ENCODE measurements at places on chromosomes 6 and 20.
A peak's percentile ranks its signal among the peaks of the same experiment; 100 is the strongest.

DNA sequence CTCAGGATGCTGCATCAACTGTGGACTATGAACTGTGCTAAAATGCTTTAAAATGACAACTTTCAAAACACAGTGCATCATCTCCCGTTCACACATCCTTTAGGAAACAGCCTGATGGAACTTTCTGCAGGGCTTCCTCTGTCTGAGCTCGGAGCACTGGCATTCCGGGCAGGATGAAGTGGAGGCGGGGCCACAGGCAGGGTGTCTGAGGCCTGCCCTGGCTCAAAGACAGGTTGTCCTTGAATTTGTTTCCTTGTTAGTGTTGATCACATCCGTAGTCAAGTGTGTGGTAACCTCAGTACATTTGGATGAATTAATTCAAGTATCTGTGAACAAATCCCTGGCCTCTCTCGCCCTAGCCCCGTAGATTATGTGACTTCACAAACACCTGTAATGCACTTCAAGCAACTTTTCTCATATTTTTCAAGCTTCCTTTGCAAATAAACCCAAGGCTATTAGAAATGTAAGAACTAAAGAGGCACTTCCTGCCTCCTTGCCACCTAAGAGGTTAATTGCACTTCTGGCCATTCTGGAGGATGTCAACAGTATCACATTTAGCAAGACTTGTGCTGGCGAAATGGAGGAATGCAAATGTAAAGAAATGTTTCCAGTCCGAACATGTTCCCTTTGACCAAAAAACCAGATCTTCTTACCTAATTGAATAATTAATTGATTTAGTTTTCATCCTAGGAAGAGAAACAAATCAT, 3.1 kb downstream of the CD93 start:
- DNase-seq: no peak

- DNase-seq: no peak
Measured at GRCh38 chr20:38591474-38592410, 9.9 kb upstream of the ARHGAP40 start.

DNA sequence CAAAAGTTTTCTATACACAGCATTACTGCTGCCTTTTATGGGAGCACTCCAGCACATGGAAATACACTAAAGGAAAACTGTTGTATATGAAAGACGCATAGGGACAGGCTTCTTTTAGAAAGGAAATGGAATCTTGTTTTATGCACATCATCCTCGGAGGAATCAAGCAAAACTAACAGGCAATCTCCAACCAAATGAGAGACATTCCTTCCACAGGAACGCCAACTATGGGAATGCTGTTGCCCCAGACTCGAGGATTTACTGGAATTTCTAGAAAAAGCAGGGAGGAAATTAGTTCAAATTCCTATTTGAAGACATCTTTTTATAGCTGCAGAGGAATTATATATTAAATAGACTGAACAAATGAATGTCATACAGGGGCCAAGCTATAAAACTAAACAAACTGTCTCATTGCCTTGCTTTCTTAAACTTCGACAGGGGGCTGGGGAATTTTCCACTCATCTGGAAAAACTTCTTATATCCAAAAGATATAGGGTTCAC, 52.2 kb downstream of the LYRM4 start:
- no peak for DNase-seq

DNA sequence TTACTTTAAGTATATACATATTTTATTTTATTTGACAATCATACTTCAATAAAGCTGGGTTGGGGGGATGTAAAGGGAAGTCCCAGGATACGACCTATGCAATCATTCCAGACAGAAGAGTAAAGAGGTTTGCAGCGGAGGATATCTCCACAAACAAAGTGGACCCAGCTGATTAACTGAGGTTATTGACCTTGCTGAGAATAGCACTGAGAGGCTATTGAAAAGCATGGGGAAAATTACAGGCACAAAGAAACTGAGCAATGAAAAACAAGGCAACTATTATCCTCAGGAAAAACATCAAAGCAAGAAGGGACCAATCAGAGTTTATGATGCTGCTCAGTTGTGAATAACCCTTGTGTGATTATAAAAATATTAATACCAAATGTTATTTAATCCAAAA, 32.6 kb downstream of the SERPINB1 start:
- DNase-seq: no peak

DNA sequence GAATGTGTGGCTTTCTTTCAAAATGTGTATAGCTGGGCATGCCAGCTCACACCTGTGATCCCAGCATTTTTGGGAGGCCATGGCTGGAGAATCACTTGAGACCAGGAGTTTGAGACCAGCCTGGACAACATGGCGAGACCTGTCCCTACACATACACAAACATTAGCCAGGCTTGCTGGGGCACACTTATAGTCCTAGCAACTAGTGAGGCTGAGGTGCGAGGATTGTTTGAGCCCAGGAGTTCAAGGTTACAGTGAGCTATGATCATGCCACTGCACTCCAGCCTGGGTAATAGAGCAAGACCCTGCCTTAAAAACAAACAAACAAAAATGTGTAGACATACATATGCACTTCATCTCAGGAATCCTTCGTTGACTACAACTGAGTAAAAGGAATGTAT, 31.1 kb upstream of the PLEKHG1 start:
- no peak for DNase-seq

GRCh38 chr6:16933532-16933931, 168.3 kb upstream of the STMND1 start:
- DNase-seq: no peak

DNA sequence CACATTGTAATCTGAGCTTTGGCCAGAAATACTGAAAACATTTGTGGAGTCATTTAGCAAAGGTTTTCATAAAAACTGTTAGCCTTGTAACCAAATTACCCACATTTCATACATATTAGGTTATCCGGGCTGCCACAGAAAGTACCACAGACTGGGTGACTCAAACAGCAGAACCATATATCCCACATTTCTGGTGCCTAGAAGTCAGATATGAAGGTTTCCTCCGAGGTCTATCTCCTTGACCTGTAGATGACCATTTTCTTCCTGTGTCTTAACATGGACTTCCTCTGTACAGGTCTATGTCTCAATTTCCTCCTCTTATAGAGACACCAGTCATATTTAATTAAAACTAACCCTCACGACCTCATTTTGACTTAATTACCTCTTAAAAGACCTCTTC, 49.5 kb upstream of the SMIM28 start:
- no peak for DNase-seq

GRCh38 chr6:110543106-110543505, 66.7 kb upstream of the SLC22A16 start:
- DNase-seq: no peak

DNA sequence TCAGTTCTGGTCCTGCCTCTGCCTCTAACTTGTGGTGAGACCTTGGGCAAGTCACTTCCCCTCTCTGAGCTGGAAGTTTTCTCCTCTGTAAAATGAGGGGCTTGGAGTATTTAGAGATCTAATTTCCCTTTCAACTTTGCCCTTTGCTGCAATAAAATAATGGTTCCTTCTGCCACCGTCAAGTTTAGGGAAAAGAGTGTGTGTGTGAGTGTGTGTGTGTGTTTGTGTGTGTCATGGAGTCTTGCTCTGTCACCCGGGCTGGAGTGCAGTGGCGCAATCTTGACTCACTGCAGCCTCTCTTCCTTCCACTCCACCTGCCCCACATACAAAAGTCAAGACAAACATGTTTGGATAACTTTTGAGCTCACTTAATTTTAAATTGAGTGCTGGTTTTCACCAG, 39.2 kb upstream of the PIM1 start:
- DNase-seq: peak; percentile 74

DNA sequence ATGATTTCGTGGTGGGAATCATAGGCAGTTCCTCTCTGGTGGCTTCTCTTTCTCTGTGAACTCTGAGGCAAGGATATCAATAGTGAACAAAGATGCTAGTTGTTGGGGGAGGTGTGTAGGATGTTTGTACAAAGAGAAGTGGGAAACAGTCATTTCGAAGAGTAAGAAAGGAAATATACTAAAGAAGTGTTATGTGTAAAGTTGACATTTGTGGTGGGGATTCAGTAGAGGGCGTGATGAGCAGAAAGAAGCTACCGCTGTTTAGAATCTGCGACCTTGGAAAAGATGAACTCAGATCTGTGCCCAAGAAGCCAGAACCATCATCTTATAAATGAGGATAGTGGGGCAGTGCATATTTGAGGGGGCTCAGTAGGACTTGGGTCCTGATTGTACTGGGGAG, 11.4 kb downstream of the SLC35F1 start:
- DNase-seq: no peak

DNA sequence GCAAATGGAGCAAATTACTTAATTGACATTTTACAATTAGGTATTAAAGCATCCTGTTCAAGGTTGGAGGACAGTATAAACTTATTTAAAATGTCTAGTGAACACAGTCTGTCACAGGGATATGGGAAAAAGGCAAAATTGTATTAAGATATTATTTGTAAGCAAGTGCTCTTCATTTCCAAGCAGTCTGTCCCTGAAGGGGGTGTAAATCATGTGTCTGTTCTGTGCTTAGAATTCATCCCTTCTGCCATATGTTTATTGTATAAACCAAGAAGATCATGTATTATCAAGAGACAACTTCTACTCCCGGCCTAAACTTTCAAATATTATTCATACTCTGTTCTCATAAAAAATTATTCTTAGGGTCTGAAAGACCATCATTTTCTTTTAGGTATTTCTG, 144.8 kb downstream of the BCKDHB start:
- no peak for DNase-seq

DNA sequence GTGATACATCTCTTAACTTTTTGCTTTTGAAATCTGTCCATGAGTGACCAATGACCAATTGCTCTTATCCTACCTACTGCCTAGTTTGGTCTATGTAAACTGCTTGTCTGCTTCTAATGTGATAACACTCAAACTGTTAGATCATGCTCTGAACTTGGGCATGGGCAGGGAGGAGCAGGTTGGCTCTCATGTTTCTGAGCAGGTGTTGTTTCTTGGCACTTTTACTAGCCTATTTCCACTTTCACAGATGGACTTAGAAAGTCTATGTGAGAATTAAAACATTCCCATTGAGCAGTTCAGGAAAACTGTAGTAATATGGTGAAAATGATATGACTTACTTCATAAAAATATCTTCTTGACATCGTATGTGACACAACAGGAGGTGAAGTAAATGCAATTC, 538.4 kb downstream of the HACE1 start:
- no peak for DNase-seq

DNA sequence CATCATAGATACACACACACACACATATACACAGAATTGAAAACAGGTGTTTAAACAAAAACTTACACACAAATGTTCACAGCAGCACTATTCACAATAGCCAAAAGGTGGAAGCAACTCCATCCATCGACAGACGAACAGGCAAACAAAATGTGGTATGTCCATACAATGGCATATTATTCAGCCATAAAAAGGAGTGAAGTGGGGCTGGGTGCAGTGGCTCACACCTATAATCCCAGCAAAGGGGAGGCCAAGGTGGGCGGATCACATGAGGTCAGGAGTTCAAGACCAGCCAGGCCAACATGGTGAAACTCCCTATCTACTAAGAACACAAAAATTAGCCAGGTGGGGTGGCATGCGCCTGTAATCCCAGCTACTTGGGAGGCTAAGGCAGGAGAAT, 80.3 kb downstream of the CHD6 start:
- DNase-seq: no peak

DNA sequence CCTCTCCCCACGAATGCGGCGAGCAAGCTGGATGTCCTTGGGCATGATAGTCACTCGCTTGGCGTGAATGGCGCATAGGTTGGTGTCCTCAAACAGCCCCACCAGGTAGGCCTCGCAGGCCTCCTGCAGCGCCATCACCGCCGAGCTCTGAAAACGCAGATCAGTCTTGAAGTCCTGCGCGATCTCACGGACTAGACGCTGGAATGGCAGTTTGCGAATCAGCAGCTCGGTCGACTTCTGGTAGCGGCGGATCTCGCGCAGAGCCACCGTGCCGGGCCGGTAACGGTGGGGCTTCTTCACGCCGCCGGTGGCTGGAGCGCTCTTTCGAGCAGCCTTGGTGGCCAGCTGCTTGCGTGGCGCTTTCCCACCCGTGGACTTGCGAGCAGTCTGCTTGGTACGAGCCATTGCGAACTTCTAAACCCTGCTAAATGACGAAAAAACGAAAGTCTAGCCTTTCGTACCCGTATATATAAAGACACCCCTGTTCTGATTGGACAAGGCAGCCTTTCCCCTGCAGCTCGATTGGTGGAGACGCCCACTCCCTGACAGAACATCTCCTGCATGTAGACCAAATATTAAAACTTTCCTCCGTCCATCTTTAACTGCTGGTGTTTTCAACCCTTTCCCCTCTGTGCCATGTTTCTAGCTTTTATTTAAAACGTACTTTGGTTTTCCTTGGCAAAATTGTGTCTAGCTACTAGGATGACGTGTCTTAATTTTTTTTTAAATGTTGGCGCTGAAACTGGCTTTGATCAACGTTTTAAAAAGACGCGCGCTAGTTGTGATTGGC, 109.8 kb downstream of the HFE start:
- peak; percentile 89 for DNase-seq

DNA sequence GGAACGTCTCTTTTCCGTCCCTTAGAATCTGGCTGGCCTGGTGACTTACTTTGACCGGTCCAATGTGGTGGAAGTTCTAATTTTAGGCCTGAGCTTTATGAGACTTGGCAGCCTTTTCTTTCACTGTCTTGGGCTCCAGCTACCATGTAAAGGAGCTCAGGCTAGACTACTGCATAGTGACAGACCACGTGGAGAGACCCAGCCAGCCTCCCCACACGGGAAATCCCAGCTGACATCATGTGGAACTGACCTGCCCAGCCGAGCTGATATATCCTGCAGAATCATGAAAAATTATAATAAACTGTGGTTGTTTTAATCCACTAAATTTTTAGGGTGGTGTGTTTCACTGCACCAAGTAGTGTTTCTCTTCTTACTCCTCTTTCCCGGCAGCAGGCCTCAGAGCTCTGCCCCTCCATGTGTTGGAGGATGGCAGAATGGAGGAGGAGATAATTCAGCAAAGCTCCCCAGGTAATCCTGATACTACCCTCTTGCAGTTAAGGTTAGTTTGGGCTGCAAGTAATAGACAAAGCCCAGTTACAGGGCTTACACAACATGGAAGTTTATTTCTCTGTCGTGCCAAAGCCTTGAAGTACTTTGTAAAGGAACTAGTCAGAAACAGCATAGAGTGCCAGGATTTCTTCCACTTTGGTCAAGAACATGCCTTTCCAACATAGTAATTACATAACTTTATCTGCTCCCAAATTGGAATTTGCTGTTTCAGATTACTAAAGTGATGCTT, 87.5 kb downstream of the SH3BGRL2 start:
- DNase-seq: no peak

GRCh38 chr6:109772883-109773431, 81.9 kb downstream of the FIG4 start:
- no peak for DNase-seq

DNA sequence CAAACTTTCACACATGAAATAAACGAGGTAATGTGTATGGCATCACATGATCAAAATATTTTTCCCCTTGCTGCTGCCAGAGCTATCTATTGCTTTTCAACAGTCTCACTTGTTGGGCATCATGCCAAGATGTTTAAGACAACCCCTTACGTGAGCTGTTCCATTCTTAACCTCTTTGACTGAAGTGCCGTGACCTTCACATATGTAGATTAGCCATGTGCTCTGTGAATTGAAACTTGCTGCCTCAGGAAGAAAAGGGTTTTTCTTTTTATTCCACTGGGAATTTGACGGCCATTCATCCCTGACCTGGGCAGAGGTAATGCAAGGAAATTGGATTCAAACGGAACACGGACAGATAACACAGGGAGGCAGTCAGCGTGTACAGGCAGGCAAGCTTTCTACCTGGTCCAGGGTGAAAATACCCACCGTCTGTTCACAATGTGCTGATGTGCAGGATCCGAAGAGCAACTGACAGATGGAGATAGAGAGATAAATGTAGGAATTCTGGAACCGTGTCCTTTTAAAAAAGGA, 14.2 kb downstream of the ARID1B start:
- peak; percentile 43 for DNase-seq

GRCh38 chr6:88748141-88748540, 215.3 kb downstream of the RNGTT start:
- no peak for DNase-seq
